AML-193 (cell line): ENCODE measurements at places on chromosomes 6 and 20.

DNA sequence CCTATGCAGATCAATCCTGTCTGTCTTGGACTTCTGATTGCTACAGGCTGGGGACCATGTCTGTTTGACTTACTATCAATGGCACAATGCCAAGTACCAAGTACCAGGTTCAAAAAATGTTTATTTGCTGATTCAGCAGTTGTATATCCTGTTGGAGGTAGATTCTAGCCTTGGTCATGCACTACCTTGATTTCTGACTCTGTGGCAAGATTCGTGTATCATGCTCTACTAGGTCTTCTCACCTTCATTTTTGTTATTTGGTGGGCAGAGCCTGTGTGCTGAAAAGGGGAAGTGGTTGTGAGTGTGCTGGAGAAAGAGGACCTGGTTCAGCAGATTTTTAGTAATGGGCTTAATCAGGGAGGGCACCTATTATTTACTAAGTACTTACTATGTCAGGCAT lies 192.4 kb upstream of the MYLIP start:
- DNase-seq, result peak; percentile 87

DNA sequence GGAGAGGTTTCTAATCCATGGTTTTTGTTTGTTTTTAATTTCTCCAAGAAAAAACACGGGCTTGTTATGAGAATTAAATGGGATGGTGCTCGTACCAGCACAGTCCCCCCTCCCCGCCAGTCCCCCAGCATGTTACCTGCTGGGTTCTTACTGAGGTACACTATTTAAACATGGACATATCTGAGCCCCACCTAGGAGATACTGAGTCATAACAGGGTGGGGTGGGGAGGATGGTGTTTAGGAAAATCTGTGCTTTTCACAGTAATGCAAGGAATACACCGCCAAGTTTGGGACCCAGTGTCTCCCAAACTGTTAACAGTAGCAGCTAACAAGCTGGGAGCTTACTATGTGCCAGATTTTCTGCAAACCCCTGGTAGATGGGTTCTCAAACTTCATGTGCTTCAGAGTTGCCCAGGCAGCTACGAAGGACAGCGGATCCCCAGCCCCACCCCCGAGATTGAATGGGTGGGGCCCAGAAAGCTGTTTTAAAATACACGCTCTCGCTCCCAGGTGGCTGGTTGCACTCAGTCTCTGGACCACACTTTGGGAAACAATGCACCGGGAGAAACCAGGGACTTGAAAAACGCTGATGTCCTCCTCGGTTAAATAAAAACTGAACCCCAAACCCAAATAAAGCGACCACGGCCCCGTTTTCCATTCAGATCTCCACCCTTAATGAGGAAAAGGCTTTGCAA lies 995 bp downstream of the ZFP64 start:
- DNase-seq, result peak; percentile 24

DNA sequence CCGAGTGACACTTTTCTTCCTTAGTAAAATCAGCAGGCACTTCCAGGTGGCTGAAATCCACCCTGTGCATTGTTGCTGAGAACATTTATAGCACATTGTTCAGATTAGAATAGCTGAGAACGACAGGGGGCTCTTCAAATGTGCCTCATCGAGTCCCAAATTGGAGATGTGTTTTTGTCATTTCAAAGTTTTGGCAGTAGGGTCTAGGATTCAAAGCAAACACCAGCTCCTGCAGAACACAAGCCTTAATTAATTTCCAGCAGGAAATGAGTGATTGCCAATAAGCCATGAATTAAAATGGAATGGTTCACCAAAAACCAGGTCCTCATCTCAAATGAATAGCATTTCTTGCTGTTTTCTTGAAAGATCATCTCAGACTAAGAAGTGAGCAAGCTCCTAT lies 171.6 kb downstream of the PLCB1 start:
- no peak for DNase-seq

DNA sequence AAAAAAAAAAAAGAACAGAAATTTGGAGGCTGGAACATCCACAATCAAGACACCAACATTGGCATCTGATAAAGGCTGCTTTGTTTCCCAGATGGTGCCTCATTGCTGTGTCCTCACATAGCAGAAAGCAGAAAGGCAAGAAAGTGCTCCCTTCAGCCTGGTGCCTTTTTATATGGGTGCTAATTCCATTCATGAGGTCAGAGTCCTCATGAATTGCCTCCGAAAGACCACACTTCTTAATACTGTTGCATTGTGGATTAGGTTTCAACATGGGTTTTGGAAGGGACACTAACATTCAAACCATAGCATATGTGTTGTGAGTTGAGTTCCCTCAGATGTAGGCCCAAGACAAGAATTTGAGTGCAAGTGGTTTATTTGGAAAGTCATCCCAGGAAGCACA lies 8.0 kb upstream of the C20orf202 start:
- DNase-seq, result no peak

DNA sequence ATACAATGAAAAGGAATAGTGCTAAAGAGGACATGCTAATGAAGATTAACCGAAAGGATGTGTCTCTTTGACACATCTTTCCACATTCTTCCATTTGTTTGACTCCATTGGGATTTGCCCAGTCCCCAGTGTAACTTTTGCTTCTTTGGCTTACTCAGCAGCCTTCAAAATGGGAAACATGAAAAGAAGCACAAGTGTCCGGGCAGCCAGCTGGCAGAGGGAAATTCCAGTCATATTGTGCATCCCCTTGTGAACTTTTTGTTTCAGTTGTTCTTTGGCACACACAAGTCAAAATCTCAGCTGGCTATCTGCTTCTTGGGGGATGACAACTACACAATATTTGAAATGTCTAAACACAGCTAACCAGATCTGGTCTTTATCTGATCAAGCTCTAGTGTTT lies 157.4 kb downstream of the OGFRL1 start:
- DNase-seq, result no peak

DNA sequence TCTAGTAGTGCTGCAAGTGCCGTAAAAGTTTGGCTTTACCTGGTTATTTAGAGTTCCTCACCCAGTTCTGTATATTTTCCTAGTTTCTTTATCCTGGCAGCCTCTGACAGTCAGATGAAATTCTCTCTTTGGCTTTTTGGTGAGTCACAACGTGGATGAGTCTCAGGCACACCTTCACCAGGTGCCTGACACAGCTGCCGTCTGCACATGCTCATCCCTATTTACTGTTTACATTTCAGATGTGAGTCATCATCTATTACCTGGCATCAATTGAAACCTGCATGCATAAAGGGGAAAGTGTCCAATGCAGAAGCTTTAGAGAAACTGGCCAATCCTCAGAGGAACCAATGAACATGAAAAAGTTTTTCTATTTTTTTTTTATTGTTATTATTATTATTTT lies 33.3 kb upstream of the ADGRF4 start:
- no peak for DNase-seq

DNA sequence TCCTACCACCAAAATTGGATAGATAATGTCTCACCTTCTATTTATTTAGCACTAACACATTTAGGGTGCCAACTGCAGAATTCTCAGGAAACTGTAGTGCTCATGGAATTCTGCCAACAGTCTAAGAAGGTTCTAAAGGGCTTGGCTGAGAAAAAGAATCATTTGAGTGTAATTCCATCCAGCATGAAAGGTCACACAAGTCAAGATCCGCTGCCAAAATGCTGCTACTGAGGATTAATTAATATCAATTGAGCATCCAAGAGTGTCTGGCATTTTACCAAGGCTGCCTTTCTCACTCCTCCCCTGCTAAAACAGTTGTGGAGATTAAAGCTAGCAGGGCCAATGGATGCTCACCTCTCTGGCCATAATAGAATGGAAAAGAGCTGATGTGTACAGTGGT lies 112.7 kb downstream of the FHL5 start:
- no peak for DNase-seq

GRCh38 chr6:157981132-157981394 lies 600 bp upstream of the SYNJ2 start:
- peak; percentile 57 for DNase-seq

- DNase-seq, result no peak
Observed at GRCh38 chr20:47724910-47725247, 60.4 kb downstream of the SULF2 start.
